ENCODE measurements at places on chromosomes 12 and 14. TPM values are rescaled to one million over a fixed set of nuclear protein-coding genes. Genes with fewer than 3 reads are reported as not detected.

GRCh38 chr12:6280672-6281071 lies 29.8 kb upstream of the PLEKHG6 start:
- no peak for DNase-seq

DNA sequence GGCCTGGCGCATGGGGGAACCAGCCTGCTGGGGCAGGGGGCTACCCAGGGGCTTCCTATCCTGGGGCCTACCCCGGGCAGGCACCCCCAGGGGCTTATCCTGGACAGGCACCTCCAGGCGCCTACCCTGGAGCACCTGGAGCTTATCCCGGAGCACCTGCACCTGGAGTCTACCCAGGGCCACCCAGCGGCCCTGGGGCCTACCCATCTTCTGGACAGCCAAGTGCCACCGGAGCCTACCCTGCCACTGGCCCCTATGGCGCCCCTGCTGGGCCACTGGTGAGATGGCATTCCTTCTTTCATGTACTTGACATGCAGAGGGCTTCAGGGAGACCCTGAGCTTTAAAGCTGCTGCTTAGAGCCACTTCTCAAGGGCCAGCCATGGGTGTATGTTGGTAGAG lies 9.0 kb downstream of the LGALS3 start:
- peak; percentile 34 for DNase-seq

DNA sequence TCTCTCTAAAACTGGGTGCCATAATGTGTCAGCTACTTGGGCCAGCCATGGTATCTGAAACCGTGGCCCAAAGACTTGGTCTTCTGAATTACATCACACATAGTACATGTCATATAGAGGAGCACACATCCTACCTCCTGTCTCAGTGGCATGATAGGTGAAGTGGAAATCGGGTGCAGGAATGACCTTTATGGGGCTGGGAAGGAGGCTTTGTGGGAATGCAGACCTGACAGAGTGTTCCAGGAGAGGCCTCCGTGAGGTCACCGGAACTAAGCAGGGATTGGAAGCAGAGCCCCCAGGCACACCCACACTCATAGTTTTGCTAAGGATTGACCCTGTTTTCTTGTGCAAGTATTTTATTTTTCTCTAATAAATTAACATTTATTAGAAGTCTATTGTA lies 82.6 kb downstream of the NTF3 start:
- no peak for DNase-seq

- no peak for DNase-seq
Observed at GRCh38 chr14:90629471-90629870, 186.8 kb downstream of the TTC7B start.

GRCh38 chr14:52052288-52052943 lies 16.4 kb downstream of the NID2 start:
- DNase-seq, result no peak

DNA sequence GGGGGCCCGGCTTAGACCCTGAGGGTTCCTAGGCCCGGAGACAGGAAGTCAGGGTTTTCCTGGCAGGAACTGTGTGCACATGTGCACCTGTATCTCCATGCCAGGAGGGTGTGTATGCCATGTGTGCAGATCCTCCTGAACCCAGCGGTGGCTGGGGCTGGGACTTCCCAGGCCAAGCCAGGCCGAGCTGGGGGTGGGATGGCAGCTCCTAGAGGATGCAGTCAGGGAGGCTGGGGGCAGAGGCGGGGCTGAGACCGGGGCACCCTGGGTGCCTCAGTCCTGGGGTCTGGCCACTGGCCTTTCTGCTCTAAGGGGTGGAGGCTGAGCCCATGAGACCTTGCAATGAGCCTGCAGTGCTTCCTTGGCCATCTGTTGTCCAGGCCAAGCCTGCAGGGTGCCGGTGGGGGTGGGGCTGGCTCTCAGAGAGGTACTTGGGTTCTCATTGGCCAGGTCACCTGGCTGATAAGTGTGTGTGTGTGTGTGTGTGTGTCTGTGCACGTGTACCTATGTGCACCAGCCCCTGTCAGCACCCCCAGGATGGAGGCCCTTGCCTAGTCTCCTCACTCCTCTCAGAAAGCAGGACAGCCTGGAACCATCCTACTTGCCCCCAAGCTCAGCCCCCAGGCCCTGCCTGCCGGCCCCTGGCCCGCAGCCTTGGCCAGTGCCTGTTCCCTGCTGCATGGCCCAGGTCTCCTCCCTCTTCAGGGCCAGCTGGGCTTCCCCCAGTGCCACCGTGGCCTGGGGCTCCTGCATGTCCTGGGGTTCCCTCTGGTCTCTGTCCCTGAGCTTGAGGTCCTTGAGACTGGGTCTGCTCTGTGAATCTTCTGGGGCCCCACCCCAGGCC lies 10.6 kb upstream of the TNFAIP2 start:
- no peak for DNase-seq

Gene MYH6
- total RNA-seq, result not detected

Gene FGF23
- total RNA-seq, result not detected

Gene FAM186B
- total RNA-seq, result 1.1 TPM

Gene SENP1
- 20.9 TPM for total RNA-seq

Gene MYF5
- not detected for total RNA-seq

Data from PC-3 (cell line).